AG09309 (cell line): ENCODE measurements at places on chromosomes 16 and 17.
A peak's percentile ranks its signal among the peaks of the same experiment; 100 is the strongest.

DNA sequence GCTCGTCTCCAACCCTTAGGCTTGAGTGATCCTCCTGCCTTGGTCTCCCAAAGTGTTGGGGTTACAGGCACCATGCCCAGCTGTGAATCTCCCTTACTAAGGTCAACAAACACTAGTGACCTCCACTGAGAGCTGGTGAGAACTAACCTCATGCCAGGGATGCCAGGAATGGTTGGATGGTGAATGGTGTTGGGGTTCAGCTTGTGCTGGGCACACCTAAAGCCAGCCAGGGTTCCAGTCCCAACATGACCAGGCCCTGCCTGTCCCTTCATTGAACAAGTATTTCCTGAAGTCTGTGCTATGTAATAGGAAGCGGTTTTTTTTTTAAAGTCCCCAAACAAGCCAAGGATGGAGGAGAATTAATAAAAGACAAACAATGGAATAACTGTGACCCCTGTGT is 56.0 kb upstream of the TOB1 start:
- DNase-seq: no peak

- DNase-seq: peak; percentile 84
Measured at GRCh38 chr17:81553616-81554181, 1.5 kb upstream of the FAAP100 start.

DNA sequence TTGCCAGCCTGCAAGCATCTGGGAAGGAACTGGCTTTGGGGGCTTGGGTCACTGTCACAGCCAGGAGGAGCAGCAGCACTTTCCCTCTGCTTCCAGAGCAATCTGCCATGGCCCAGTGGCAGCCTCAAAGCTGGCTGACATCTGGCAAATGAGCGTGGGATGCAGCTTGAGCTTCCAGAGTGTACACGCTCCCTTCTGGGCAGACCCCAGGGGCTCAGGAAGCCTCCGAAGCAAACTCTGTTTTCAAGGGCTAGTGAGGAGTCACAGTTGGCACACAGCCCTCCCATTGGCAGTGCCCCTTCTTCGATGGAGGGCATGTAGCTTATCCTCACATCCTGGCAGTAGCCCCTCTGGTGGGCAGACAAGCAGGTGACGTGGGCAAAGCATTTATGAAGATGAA is 249.6 kb downstream of the ENGASE start:
- no peak for DNase-seq

DNA sequence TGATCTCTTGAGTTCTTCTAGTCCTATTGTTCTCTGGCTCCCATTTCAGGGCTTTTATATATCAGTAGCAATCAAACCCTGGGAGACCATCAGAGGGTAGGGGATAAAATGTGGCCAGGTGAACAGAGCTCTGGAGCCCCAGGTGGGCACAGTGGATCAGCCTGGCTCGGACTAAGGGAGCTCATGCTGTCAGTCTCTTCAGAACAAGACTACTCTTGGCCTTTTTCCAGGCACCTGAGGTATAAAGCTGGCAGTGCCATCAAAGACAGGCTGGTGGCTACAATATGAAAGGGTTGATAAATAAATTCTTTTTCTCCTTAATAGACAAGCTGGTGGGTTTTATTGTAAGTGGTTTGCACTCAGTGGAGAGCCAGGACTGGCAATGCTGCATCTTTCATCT is 160.0 kb upstream of the CCL2 start:
- no peak for DNase-seq

- no peak for DNase-seq
Measured at GRCh38 chr17:76014925-76015261, 12.2 kb downstream of the EVPL start.

GRCh38 chr16:84585467-84585866 is 32.4 kb downstream of the COTL1 start:
- DNase-seq: no peak

DNA sequence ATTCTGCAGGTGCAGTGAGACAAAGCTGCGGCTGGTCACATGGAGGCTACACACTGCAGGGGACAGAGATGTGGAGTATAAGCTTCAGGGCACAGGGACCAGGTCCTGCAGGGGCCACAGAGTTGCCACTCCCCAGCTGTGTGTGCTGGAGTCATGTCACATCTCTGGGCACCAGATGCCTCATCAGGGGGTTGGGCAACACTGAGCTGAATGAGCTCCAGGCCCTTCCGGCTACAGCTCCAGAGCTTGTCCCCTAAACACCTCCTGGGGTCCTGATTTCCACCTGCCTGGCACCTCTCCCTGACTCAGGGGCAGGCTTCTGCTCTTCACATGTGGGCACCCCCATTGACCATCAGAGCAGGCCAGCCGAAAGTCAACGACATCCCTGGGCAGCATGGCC is 32.5 kb downstream of the SPHK1 start:
- no peak for DNase-seq

DNA sequence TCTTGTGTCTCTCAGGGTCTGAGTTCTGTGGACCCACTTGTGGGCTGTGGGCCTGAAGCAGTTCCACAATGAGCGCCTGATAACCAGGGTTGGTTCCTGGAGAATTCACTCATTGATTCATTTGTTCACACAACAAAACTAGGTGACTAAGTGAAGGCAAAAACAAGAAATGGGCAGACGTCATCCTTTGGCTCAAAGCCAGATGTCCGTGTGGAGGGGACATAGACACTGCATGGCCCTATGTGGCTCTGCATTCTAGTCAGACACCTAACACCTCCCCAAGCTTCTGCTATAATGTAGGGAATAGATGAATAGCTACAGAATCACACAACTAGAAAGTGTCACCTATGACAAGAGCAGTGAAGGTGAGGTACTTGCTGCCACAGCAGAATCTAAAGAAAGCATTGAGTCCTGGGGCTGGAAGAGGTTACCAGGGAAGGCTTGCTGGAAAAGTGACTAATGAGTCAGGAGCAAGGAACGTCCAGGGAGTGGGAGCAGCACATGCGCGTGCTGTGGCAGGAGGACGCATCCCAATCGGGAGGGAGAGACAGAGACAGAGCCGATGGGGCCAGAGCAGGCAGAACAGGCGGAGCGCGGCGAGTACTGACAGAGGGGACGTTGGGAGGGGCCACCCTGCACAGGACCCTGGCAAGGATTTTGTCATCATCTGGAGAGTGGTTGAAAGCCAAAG is 58.9 kb downstream of the CES1 start:
- DNase-seq: no peak

- DNase-seq: no peak
Measured at GRCh38 chr16:47449788-47450187, 11.1 kb downstream of the ITFG1 start.

- DNase-seq: no peak
Measured at GRCh38 chr16:12529582-12529981, 274.1 kb downstream of the CPPED1 start.

GRCh38 chr16:22322741-22323140 is 25.5 kb downstream of the POLR3E start:
- DNase-seq: no peak

DNA sequence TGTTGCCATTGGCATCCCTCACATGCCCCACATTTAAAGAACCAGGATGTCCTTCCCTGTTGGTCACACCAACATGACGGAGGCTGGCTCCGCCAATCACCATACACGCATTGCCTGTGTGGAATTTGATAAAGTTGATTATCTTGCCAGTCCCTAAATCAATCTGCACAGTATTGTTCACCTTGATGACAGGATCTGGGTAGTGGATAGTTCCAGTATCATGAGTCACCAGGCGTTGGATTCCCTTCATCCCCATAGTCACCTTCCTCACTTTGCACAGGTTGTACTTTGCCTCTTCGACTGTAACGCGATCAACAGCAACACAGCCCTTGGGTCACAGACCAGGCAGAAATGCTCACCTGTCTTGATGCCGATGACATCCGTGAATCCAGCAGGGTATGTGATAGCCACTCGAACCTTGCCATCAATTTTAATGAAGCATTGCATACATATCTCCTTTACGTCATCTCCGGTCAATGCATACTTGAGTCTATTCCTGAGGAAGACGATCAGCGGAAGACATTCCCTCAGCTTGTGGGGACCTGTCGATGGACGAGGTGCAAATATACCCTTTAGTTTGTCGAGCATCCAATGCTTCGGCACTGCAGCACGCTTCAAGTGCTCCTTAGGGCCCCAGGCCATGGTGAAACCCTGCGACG is 14.2 kb downstream of the CTRB2 start:
- no peak for DNase-seq

DNA sequence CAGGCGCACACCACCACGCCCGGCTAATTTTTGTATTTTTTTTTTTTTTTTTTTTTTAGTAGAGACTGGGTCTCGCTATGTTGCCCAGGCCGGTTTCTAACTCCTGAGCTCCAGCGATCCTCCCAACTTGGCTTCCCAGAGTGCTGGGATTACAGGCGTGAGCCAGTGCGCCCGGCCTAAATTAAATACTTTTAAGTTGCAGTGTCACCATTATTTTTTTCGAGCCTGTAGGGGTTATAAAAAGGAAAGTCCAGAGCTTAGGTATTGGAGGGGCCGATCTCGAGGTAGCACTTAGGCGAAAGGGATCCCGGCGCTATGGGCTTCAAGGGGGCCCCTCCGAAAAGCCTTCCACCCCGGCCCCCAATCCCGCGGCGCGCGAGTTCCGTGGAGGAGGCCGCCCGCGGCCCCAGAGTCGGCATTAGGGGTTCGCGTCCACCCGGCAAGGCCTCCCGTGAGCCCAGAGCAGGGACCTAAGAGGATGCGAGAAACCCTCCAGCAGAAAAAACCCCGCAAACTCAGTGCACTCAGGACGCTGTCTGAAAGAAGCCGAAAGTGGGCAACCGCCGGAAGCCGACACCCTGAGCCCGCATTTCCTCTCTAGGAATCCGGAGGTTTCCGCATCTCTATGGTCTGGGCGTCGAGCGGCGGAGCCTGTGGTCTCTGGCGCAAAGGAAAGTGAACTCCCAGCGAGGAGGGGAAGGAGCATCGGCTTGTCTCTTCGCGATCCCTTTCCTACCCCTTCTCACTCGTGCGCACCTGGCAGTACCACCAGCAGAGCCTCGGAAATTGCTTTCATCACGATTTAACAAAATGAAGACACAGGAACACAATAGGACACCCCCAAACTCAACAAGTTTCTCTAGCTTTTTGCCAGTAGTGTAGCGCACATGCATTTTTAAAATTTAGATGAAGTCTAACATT is 14.1 kb upstream of the RGS9 start:
- peak; percentile 55 for DNase-seq

- DNase-seq: no peak
Measured at GRCh38 chr17:72571813-72572396, 451.1 kb downstream of the SOX9 start.

GRCh38 chr17:43554857-43555256 is 8.7 kb upstream of the ETV4 start:
- DNase-seq: no peak

- DNase-seq: no peak
Measured at GRCh38 chr17:48491527-48492273, 39.1 kb downstream of the HOXB1 start.

DNA sequence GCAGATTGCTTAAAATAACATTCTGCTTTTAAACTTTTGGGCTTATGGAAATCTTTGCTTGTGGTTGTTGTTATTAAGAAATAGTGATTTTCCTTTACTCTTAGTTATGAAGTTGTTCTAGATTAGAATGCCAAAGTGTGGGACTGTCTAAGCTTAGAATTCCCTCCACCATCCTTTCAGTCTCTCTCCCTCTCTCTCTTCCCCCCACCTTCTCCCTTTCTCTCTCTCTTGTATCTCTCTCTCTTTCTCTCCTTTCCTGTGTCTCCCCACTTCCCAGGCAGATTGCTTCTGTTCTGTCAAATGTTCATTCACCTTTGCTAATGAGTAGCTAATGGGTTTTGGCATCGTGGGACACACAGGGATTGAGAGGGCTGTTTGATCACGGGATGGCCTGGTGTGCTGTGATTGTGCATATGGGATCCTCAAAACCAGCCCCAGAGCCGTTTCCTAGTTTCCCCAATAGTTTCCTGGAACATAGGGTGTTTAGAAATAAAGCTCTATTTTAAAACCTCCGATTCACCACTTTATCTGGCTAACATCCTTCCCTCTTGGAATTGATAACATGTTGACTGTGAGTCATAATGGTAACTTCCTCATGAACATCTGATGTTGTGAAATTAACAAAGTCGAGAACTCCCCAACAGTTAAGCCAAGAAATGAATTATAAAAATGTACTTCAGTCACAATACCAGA is 502.6 kb downstream of the TMEM114 start:
- no peak for DNase-seq

DNA sequence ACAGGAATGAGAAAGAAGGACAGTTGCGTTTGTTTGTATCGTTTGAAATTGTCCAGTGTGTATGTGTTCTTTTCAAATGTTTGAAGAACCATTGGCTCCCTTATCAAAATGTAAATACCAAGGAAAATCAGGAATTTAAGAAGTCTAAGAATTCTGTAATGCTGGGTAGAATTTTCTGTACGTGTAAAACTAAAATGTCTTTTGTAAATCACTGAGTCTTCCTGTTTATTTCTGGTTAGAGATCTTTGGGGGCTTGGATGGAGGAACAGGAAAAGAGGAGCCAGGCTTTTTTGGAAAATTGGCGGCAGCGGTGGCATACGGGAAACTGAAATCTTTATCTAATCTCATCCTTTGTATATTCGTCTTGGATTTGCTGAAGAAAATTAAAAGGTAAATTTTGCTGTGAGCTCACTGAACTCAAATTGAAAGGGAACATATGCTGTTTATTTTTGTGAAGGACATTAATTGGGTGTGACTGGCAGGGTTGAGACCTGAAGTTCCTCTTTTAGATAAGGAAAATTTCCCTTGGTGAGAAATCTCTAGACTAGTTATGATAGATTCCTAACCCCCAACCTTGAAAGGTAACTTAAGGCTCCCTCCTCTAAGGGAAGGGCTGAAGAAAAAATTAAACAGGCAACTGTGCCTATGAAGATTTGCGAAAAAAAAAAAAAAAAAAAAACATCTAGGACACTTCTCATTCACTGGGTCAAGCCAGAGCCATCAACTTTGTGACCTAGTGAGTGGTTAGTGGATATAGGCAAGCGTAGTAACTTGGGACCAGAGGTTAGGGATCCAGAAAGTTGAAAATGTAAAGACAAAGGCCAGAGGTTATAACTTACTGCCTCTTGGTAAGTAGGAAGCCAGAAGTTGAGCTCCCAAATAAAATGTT is 10.8 kb downstream of the TAT start:
- DNase-seq: no peak

DNA sequence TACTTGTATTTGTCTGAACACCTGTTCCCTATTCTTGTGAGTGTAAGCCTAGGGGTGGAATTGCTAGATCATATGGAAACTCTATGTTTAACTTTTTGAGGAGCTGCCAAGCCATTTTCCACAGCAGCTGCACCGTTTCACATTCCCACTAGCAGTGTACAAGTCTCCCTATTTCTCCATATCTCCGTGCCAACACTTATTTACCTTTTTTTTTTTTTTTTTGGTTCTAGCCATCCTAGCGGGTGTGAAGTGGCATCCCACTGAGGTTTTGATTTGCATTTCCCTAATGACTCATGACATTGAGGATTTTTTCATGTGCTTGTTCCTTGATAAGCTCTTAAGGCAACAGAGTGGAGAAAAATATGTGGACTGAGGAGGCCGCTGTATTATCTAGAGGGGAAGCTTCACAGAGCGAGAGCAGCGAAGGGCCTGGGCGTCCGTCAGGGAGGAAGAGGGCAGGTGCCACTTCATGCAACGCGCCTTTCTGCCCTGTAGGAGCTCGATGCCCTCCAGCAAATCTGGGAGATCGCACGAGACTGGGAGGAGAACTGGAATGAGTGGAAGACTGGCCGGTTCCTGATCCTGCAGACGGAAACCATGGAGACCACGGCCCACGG is 50.0 kb downstream of the DNAH2 start:
- DNase-seq: no peak
